ENCODE measurements at places on chromosomes 12 and 14.

DNA sequence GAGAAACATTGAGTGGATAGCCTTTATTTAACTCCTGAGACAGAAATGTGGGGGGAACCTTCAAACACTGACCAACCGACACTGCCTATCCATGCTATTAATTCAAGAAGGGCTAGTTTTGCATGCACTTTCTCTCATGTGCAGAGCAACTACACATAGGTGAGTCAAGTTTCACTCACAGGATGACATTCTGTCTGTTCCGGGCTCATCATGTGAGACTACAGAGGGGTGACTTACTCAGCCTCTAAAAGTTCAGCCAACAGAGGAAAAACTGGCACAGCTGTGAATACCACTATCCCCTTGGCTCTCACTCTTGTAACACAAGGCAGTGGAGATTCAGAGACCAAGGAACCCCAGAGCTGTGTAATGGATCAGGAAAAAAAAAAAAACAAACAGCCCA lies 13.3 kb downstream of the BEST3 start:
- no peak for DNase-seq

DNA sequence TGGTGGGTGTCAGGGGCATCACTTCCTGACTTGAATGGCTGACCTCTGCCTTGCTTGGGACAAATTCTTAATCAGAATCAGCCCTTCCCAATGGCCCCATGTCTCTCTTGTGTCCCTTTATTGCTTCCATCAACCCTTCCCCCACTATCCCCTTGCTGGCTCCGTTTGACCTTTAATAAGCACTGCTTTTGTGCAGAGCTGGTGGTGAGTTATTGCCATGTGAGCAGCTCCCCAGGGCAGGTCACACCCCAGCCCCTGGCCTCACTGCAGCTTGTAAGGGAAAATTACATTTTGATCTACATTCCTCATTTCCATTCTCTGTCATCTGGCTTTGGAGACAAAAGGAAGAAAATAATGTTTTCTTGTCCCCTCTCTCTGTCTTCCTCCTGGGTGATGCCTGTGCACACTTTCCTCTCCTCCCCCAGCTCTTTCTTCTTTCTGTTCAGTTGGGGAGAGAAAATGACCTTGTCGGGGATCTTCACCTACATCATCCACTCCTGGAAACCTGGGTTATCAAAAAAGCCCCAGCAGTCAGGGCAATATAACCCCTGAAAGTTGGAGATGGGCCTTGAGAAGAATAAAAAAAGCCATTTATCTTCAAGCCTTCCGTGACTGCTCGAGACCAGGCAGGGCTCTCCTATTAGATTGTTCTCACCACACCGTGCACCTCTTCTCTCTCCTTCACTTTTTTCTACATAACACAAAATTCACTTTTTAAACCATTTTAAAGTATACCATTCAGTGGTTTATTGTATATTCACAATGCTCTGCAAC lies 100.4 kb upstream of the SRRM4 start:
- no peak for DNase-seq

DNA sequence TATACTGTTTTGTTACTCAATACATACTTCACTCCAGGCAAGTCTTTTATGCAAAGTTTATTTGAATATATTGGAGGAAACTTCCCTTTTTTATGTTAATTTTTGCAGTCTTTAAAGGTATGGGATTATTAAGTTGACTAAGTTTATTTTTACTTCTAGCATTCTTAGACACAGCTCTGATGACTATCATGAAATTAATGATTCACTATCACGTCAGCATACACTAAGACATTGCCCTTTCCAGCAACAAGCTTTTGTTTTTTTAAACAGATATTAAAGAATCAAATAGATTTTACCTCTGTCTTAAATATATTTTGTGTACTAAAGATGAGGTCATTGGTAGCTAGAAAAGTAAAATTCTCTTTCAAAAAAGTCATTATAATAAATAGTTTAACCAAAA lies 52.1 kb downstream of the DERA start:
- no peak for DNase-seq

GRCh38 chr12:132160016-132160415 lies 15.8 kb downstream of the NOC4L start:
- no peak for DNase-seq

DNA sequence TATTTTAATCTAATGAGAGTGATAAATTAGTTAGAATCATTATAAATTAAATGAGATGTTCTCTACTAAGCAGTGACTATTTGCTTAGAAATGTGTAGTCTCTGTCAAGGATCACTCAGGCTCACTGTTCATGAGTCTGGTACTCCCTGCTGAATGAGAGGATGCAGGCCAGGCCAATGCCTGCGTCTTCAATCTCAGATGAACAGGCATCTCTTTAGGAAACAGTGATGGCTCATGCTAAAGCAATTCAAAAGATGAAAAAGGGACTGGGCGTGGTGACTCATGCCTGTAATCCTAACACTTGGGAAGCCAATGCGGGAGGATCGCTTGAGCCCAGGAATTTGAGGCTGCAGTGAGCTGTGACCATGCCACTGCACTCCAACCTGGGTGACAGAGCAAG lies 106.8 kb downstream of the ZFC3H1 start:
- DNase-seq = no peak

DNA sequence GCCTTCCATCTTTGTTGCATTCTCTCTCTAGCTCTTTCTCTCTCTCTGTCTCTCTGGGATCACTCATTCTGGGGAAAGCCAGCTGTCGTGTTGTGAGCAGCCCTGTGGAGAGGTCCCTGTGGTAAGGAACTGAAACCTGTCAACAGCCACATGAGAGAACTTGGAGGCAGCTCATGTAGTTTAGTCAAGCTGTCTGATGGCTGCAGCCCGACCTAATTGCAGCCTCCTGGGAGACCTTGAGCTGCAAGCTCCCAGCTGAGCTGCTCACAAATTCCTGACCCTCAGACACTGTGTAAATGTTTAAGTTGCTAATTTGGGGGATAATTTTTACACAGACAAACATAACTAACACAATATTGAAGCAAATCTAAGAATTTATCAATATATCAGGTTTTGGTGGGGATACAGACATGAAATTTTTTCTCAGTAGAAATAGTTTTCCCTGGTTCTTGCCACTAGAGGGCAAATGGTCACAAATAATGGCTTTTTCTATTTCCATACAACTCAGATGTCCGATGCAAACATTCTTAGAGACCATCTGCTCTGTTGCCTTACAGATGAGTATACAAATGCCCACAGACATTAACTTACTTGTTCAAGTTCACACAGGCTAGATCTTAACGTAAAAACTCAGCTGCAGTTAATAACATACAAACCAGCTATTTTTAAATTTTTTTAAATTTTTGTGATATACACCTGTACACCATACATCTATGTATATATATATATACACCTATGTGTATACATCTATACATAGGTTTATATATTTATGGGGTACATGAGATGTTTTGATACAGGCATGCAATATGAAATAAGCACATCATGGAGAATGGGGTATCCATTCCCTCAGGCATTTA lies 15.5 kb upstream of the KRR1 start:
- no peak for DNase-seq

DNA sequence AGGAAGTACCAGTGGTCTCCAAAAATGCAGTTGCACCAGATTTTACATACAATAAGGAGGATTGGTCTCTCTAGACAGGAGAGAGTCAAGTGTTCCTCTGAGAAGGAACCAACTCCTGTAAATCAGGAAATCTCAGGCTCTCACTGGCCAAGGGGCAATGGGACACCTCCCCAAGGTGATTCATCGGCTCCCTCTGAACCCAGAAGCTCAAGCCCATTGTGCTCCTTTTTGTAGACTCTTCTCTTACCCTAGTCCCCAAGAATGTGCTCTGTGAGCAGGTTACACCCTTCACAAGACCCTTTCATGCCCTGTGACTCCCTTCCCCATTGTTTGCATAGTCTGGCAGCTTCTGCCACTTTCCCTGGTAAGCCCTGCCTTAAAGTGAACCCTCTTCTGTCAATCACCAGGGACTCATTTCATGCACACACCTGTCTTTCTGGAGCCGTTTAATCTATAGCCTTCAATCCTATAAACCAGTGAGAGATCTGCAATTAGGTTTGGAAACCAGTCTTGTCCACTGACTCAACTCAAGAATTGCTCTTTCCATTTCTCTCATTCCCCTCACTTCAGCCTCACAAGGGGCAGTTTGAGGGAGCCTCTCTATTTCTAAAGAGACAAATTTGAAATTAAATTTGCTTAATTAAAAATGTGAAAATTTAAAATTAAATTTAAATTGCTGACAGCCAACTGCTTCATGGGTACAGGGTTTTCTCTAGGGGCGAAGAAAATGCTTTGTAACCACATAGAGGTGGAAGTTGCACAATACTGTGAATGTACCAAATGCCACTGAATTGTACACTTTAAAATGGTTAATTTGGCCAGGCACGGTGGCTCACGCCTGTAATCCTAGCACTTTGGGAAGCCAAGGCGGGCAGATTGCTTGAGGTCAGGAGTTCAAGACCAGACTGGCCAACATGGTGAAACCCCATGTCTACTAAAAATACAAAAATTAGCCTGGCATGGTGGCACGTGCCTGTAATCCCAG lies 38.3 kb upstream of the LTA4H start:
- no peak for DNase-seq

GRCh38 chr14:45201905-45202304 lies 51.1 kb downstream of the MIS18BP1 start:
- no peak for DNase-seq

- no peak for DNase-seq
Measured at GRCh38 chr12:106132175-106133135, 6.3 kb downstream of the NUAK1 start.

- peak; percentile 50 for DNase-seq
Measured at GRCh38 chr12:113135178-113136127, at the start of gene RASAL1. TSS of gene RASAL1 (minus strand) at chr12:113135761. CDS start at chr12:113135462, 299 bp downstream.

GRCh38 chr12:107533218-107533617 lies 152.4 kb upstream of the PWP1 start:
- DNase-seq = no peak

DNA sequence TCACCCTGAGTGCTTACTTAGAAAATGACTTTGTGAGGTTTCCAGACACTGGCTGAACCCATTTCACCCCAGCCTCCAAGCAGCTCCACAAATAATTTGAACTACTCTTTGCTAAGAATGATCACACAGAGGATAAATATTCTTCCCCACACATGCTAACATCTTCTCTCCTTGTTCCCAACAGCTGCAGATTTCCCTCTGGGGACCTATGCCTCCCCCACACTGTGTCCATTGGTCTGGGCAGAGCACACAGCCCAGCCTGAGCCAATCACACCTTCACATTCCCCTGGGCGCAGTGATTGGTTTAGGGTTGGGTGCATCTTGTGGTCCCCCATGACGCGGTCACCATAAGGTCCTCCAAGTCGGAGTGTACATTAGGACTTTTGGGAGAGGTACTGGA lies 6.9 kb downstream of the SDR9C7 start:
- no peak for DNase-seq

GRCh38 chr12:104072099-104072498 lies 7.8 kb downstream of the HCFC2 start:
- no peak for DNase-seq

DNA sequence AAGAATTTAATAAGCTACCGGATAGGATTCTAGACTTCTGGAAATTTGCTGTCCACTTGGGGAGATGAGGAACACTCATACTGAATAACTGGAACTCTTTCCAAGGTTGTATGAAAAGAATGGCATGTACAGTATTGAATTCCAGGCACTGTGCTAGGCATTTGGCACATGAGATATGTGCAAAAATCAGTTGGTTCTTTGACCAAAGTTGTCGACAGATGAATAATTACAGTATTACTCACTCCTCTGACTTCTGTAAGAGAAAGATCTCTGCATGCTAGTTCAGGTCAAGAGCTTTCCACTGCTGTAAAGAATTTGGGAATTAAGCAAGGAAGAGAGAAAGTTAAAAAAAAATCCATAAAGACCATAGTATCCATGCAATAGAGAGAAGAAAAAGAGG lies 764.7 kb downstream of the BCL11B start:
- DNase-seq = no peak

DNA sequence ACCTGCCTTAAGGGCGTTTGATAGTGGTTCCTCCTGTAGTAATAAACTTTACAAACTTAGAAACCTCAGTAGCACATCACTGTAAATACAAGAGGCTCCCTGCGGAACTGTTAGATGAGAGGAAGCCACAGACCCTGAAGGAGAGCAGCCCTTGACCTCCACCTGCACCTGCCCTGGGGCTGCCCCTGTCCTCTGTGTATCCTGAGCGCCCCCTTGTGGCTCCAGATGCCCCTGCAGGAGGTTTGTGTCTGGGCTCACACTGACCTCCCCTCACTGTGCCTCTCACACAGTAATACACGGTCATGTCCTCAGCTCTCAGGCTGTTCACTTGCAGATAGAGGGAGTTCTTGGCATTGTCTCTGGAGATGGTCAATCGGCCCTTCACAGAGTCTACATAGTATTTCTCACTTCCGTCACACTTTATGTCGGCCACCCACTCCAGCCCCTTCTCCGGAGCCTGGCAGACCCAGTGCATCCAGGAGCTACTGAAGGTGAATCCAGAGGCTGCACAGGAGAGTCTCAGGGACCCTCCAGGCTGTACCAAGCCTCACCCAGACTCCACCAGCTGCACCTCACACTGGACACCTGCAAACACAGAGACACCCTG lies 1059.8 kb downstream of the TMEM121 start:
- peak; percentile 18 for DNase-seq

DNA sequence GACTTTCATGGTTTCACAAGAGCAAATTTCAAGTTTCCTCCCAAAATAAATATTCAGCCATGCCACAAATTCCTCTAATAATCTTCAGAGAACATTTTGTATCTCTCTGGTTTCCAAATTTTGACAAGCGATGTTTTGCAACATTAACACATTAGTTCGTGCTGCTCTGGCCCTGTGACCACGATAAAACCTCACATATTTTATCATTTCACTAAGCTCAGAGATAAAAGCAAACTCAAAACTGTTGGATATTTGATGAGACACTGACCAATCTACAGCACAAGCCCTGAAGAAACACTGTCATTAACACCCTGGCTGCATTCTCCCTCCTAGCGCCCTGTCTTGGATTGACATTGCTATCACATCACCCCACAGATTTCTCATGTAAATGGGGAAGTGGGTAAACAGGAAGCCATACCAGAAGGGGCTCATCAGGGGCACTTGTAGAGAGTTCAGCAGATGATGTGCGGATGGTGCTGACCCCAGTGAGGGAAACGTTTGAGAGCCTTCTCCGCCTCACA lies 264.3 kb downstream of the PRKD1 start:
- no peak for DNase-seq

- no peak for DNase-seq
Measured at GRCh38 chr12:23950210-23950774, 822 bp upstream of the SOX5 start.

DNA sequence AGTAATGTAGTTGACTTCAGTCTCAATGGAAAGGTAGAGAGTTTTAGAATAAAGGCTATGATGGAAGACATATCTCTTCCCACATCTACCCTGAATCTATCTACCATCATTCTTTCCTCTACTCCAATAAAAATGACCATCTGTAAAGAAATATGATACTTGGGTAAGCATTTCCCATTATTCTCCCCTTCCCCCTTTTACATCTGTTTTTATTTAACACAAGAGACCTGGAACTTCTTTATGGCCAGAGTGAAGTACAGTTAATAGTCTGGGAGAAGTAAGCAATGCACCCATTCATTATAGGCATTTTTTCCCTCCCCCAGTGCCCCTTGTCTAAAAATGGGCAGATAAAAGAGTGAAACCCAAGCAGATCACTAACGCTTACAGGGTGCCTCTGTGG lies 6.5 kb downstream of the TPH2 start:
- no peak for DNase-seq

All from activated CD8-positive, alpha-beta memory T cell treated with anti-CD3 and anti-CD28 coated beads for 1 hour (primary cell).